ENCODE measurements at places on chromosomes 11 and 22.

- no peak for DNase-seq
Measured at GRCh38 chr11:69155302-69156234, at the start of gene SMIM38. SMIM38 (plus strand) TSS chr11:69155935; CDS start chr11:69157847, 1,912 bp downstream.

DNA sequence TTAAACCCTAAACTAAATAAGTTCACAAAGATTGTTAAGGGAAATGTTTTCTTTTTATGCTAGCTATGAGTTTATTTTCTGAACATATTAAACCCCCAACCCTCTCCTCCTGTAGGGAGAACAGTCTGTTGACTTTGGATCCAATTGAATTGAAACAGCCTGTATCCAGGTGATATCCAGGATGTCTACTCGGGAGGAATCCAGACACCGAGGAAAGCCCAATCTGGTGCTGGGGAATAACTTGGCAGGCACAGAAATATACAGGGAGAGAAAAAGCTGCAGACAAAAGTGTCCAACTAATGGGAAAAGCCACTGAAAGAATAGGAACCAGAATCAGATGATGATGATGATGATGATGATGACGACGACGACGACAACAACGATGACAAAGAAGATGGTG is 93.9 kb upstream of the API5 start:
- no peak for DNase-seq

DNA sequence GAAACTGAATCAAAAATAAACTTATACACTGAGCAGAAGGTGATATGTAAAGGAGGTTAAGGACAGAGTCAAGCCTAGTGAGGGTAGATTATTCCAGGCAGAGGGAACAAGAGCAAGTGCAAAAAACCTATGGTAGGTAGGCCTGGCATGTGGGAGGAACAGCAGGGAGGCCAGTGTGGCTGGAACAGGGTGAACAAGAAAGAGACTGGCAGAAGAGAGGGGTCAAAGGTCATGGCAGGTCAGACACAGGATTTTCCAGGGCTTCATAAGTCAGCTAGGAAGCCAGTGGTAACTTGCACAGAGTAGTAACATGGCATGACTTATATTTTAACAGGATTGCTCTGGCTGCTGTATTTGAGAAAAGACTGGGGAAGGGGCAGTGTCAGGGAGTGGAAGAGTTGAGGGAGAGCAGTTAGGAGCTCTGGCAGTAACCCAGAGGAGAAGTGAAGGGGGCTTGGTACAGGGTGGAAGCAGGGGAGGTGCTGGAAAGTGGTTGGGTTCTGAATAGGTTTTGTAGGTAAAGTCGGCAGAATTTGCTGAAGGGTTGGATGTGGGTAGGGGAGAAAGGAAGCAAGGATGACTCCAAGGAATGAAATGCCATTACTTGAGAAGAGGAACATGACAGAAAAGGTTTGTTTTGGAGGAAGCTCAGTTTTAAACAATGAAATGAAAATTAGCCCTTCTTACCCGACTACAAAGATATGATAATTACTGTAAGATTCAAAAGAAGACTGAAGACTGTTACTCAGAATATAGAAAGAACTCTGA is 86.2 kb downstream of the ZNRF3 start:
- DNase-seq: no peak

GRCh38 chr11:69189059-69189458 is 33.3 kb downstream of the SMIM38 start:
- DNase-seq: no peak
